ENCODE measurements at places on chromosomes 1 and 21.

DNA sequence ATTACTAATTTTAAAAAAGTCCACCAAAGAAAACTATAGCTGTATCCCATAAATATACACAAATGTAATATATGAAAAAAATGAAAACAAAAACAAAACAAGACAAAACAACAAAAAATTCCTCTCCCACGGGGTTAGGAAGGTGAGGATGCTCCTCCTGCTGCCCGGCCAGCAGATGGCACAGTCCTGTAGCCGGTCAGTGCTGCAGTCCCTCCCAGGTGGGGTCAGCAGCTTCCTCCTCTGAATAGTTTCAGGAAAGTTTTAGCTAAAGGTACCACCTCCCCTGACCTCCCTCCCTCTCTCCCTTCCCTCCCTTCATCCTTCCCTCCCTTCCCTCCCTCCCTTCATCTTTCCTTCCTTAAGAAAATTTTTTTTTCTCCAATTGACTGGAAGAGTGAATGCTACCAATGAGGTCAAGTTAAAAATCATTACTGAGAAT lies 67.8 kb upstream of the BCL10 start:
- no peak for DNase-seq

- no peak for DNase-seq
Observed at GRCh38 chr1:19643602-19644394, at the start of gene NBL1. Gene NBL1, plus strand, starts transcription at chr1:19644311. Its CDS starts 10,720 bp downstream, at chr1:19655031.

DNA sequence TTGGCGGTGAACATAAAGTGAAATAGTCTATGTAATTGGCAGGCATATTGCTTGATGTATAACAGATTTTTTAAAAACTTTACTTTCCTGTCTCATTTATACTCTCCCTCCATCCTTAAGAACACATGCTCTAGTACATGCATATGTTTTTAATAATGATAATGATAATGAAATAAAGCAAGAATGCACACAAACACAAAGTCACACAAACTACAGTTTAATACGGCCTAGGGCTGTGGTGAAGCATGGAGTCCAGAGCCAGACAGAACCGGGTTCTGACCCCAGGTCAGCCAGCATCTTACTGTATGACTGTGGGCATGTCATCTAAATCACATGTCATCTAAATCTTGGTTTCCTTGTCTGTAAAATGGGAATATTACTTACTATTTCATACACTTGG lies 324.9 kb upstream of the NFIA start:
- DNase-seq, result no peak

DNA sequence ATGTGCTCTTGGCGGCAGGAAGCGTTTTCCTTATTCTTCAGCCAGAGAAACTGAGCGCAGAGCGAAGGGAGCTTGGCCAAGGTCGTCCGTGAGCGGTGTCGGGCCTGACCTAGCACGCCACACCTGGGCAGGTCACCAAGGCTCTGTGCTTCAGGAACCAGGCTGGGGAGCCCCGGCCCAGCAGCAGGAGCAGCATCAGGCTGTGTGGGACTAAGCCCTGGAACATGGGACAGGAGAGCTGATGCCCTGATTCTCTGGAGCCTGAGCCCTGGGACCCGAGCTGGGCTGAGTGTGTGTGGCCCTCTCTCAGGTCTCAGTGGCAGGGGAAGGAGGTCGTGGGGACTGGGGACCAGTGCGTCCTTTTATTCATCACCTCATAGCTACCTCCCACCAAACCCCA lies 65.2 kb upstream of the ABCG1 start:
- no peak for DNase-seq

DNA sequence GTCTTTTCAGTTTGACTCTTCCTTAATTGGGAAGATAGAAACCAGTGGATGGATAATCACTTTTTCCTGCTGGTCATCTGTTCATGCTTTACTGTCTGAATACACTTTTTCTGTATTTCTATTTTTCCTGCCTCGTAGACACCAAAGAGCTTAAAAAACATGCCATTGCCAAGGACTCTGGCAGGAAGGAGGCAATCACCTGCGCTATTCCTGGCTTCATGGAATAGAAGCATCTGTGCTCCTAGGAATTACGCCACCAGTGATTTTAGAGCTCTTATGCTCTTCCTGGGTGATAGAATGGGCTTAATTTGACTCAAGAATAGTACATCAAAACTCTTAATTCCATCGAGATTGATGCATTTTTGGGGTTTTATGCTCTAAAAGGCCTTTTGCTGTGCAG lies 15.7 kb downstream of the OR2B11 start:
- no peak for DNase-seq

- no peak for DNase-seq
Observed at GRCh38 chr21:37006486-37007291, at the start of gene RIPPLY3. Gene RIPPLY3, plus strand, starts transcription at chr21:37006702. Its CDS starts 71 bp downstream, at chr21:37006773.

- no peak for DNase-seq
Observed at GRCh38 chr1:176839216-176839615, 325.3 kb downstream of the ASTN1 start.

- no peak for DNase-seq
Observed at GRCh38 chr1:180909005-180909414, 3.7 kb upstream of the KIAA1614 start.

GRCh38 chr1:156897078-156897825 lies 3.7 kb downstream of the PEAR1 start:
- DNase-seq, result no peak

DNA sequence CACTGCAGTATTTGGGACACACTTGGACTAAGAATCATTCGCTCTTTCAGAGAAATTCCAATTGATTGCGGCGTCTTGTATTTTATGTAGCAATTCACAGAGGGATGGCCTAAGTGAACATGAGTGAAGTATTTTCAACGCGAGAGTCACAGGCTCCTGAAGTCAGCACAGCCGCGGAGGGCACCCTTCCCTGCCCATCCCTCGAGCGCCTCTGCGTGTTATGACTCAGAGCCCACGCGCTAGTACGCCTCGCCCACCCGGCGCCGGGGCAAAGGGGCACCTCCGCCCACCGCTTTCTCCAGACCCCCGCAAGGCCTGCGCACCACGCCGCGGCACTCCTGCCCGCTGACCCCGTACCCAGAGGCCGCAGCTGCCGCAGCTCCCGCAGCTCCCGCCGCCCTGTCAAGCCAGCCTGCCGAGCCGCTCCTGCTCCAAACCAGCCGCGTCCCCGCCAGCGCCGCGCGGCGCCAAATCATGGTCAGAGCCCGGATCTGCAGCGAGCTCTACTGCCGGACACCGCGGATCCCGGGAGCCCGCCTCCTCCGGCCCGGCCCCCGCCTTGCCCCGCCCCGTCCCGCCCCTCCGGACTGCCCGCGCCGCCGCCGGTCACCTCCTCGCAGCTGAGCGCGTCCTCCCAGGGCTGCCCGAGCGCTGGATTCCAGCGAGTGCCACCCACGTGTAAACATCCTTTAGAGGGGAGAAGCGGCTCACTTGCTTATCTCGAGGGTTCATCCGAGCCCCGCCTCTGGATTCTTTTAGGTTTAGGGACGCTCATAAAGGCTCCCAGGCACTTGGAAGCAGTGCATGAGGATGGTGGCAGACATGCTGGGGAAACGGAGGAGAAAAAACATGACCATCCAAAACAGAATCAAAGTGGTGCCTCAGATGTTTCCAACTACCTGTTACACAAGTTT lies at the start of gene GLRX2:
Gene GLRX2 (minus strand): TSS at position 508 of the 914 bp plus-strand sequence. CDS start 32 bp downstream, at position 476.
- peak; percentile 85 for DNase-seq

DNA sequence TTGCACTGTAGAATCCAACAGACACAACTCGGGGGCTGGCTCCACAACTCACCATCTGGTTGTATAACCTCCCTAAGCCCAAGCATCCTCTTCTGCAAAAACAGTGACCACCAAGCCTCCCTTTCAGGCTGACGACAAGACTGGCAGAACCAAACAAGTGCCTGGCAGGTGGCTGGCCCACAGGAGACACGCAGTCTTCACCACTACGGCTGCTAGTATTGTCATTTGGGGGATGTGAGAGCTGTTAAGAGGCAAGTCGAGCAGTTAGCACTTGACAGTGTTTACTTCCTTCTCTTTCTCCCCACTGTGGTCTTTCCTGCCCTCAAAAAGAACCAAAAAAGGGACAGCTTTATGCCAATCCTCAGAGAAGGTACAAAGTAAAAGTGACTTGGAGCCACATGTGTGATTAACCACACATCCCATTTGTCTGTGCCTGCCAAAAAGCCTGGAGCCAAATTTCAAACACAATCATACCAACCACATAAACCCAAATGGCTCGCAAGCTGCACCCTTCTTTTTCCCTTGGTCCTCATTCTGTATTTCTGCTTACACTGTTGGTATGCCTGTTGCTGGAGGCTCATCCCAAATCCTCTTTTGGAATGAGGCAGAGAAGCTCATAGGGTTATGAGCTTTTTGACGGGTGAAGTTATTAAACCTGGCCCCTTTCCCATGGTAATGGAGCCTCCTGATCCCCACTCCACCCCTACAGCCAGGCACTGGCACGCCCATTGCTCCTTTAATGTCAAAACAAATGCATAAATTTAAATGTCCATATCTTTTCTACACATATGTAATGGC lies 94.1 kb downstream of the TGFBR3 start:
- DNase-seq, result no peak

DNA sequence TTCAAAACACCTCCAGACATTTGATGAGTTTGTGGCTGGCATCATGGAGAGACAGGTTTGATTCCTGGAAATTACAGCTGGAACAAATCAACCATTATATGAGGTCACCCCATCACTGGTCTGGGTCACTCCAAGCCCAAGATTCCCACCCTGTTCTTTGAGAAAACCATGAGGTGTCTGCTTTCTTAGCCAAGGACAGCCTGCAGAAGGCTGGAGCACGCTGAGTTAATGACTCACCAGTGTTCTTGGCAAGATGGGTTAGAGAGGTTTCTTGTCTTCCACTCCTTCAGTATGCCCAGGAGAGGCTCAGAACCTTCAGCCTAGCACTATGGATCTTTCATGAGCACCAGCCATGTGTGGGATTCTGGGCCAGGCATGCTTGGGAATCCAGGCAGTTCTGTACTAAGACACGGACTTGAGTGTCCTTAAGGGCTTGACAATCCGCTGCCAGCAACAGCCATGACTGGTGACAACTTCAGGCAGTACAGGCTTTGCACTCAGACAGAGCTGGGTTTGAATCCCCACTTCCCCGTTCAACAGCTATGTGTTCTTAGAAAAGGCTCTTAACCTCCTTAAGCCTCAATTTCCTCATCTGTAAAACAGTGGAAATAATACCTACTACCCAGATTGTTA lies 43.9 kb downstream of the GRHL3 start:
- no peak for DNase-seq

DNA sequence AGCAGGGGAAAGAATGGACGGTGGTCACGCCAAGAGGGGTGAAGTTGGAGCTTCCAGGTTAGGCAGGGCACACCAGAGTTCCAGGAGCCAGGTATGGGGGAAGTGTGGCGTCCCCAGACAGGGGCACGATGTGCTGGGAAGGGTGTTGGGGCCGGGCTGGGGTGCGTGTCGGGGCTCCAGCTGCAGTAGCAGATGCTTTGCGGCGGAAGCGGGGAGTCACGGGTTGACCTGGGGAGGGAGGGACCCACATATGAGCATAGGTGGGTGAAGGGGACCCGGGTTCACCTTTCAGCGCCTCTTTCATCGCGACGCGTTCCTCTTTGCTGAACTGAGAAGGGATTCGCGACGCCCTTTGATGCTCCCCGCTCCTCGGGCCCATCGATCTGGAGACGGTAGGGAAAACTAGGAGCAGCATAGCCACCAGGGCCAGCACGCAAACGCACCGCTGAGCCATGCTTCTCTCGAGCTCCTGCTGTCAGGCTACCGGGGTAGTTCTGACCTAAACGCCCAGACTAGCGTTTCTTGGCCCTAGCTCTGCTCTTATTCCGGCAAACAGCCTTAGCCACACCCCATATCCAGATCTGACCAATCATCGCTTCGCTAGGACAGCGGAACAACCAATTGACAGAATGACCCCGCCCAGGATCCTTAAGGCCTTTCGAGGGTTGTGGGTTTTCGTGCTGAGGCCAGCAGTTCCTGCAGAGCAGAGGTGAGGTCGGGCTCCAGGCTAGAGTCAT lies at the start of gene PM20D1:
Gene PM20D1 (minus strand): TSS at position 514 of the 737 bp plus-strand sequence. CDS start 60 bp downstream, at position 454.
- peak; percentile 21 for DNase-seq

DNA sequence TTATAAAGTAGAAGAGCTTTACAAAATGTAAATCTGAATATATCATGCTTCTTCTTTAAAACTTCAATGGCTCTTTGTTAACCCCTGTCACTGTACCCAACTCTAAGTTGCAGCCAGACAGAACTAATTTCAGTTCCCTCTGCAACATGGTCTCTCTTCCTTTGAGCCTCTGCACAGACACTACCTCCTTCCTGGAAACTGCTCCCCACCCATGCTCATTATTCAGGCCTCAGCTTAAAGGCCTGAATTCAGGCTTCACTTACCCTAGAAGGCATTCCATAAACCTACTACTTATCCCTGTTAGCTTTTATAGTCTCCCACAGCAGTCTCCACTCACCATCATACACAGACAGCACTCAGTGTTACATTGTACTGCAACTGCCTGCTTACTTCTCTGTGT lies 2.6 kb upstream of the EEIG2 start:
- no peak for DNase-seq

- no peak for DNase-seq
Observed at GRCh38 chr1:50568782-50569181, 145.5 kb upstream of the DMRTA2 start.
